Stromal cell of bone marrow (primary cell): ENCODE measurements at places on chromosomes 6 and 20.

DNA sequence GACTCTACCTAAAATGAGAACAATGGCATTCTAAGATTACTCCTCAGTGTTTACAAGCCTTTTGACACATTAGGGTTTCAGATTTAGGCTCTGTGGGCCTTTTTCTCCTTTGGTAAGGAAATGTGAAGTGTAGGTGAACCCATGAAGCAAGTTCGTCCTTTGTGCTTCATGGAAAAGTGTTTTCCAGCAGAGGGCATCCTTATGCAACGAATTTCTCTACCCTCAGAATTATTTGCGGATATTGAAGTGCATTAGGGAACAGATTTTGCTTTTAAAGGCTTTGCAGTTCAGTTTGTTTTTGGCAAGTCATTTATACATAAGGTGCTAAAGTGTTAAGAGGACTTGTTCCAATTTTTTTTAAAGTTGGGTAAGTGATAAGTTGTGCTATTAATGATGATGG, 55.7 kb upstream of the FERMT1 start:
- DNase-seq = peak; percentile 28

DNA sequence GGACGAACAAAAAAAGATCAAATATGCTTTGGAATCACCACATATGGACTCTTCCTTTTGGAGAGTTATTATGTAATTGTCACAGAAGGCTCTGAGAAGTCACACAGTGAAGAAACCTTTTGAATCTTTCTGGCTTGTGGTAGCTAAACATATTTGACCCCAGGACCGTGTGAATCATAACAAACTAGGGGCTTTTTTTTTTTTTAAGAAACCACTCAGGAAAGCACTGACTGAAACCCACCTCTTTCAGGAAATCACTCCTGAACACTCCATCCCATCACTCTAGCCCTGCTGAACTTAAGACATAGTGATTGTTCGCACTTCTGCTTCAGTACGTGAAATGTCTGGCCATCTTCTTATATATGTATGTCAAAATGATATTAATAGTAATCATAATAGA, 495.9 kb upstream of the ARID1B start:
- DNase-seq = no peak

DNA sequence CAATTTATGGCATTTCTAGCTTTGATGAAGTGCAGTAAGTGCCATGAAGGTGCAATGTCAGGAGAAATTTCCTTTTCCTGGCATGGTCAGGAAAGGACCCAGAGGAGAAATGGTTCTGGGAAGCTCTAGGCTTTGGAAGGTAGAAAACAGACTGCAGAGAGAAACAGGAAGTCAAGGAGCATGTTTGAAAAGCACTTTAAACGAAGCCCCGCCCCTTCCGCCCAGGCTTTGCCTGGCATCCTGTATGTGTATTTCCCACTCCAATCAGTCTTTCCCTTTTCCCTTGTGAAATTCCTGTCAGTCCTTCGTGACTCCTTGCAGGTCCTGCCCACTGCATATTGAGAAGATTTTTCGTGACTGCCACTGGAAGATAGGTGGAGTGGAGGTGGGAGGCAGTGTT, 320.9 kb upstream of the SASH1 start:
- DNase-seq = no peak

DNA sequence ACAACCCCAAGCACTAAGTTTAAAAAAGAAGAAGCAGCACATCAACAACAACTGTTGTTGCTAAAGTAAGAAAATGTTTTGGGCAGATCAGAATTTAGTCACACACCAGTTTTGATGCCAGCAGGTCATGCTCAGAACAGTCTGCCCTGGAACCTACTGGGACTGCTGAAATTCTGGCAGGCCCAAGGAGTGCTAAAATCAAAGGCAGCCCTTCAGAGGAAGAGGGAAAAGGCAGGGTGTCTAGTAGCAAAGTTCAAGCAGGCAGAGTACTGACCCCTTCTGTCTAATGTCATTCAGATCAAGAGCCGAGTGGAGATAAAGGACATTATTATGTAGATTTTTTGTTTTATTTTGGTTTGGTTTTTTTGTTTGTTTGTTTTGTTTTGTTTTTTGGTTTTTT, 96.6 kb upstream of the LOC128125822 start:
- no peak for DNase-seq
